ENCODE measurements at places on chromosomes 16 and 17. TPM values are rescaled to one million over a fixed set of nuclear protein-coding genes. Genes with fewer than 3 reads are reported as not detected.

PIK3R5 gene
- 0.88 TPM for total RNA-seq

TERB1 gene
- total RNA-seq = 0.08 TPM

TEKT5 gene
- total RNA-seq = not detected

RASD1 gene
- total RNA-seq = 0.60 TPM

SLC13A2 gene
- not detected for total RNA-seq

ZNF830 gene
- total RNA-seq = 7.7 TPM

KRT39 gene
- not detected for total RNA-seq
